Activated T-cell treated with anti-CD3 and anti-CD28 coated beads for 48 hours (primary cell): ENCODE measurements at places on chromosomes 11 and 22.

DNA sequence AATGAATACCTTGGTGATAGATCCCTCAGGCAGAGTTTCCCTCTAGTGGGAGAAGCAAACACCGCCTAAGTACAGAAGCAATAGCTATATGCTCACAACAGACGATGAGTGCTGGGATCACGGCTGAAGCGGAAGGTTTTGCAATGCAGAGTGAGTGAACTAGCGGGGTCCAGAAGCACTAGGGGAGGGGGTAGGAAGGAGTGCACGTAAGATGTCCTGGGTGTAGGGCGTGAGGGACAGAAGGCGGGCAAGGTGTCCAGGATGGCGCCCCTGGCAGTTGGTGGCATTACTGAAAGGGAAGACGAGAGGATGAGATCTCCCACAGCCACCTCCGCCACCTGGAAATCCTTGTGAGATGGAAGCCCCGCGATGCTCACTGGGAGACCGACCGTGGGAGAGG lies 81.0 kb downstream of the ETS1 start:
- no peak for DNase-seq

GRCh38 chr22:49954991-49955580 lies 5.5 kb upstream of the PIM3 start:
- DNase-seq: no peak

- DNase-seq: no peak
Observed at GRCh38 chr11:87306262-87306851, 268.6 kb downstream of the TMEM135 start.

DNA sequence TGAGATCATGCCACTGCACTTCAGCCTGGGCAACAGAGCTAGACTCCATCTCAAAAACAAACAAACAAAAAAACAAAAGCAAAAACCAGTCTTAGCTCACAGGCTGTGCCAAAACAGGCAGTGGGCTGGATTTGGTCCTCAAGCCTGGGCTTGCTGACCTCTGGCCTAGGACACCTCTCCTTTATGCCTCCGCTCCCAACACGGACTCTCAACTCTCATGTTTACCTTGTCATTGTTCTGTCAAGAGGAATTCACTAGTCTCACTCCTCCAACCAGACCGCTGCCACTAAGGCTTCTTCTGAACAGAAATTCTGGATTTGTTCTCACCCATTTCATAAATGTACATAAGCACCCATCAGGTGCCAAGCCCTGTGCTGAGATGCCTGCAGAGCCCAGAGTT lies 42.6 kb downstream of the FAM83F start:
- no peak for DNase-seq

- no peak for DNase-seq
Observed at GRCh38 chr22:46902436-46902835, 140.0 kb downstream of the TBC1D22A start.

- no peak for DNase-seq
Observed at GRCh38 chr22:48779211-48779643, 1048.4 kb downstream of the BRD1 start.

DNA sequence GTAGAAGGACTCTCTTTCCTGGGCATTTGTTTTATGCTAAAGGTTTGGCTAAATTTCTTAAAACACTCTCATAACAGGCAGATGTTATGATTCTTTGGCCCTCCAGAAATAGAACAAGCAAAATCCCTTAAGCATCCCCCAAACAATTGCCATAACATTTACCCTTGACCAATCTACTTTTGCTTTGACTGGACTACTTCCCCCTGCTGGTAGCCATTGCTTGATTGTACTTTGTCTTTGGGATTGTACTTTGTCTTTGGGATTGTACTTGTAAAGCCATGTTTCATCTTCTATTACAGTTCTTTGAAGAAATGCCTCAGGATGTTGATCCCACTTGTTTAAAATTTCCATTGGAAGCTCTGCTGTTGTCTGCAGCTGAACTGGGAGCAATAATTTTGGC lies 53.3 kb upstream of the GLYAT start:
- no peak for DNase-seq

DNA sequence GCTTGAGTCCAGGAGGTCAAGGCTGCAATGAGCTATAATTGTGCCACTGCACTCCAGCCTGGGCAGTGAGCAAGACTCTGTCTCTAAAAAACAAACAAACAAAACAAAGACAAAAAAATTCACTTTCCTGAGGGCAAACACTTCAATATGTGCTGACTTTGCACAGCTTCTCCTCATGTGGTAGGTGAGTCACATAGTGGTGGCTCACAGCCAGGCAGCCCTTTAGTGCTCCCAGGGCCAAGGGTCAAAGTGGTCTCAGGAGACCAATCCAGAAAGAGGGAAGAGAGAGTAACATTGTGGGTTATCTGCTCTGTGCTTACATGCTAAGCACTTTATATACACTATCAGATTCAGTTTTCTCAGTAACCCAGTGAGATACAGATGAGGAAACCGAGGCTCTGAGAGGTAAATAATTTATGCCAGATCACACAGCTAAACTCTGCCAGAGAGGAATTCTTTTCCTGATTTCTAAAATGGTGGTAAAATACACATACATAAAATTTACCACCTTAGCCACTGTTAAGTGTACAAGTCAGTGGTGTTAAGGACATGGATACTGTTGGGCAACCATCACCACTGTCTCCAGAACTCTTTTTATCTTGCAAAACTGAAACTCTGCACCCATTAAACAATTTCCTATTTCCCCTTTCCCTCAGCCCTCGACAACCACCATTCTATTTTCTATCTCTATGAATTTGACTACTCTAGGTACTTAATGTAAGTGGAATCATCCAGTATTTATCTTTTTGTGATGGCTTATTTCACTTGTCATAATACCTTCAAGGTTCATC lies 231.7 kb upstream of the NARS2 start:
- DNase-seq: no peak

DNA sequence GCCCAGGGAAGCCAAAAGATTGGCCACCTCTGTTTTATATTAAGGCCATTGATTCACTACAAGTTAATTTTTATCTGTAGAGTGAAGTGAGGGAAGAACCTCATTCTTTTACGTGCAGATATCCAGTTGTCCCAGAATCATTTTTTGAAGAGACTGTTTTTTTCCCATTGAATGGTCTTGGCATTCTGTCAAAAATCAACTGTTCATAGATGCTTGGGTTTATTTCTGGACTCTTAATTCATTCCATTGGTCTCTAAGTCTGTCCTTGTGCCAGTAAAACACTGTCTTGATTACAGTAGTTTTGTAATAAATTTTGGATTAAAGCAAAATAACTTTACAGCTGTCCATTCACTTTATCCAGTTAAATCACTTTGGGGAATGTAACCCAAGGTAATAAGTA lies 26.8 kb downstream of the WBP2NL start:
- DNase-seq: no peak

DNA sequence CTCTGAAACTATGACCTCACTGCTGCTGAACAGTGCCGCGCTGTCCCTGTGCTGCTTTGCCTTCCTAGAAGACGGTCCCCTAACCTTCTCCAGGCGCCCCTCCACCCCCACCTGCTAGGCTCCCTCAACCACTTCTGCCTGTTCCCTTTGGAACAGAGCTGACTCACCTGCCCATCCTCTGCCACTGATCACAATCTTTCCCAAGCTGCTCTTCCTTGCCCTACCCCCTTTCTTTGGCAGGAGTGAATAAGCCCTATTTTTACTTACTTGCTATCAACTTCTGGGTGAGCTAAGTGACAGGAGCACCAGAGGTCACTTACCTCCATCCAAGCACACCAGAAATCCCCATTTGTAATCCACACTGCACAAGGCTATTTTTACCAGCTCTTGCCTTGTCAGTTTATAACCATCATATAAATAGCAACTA lies 116.0 kb upstream of the BID start:
- no peak for DNase-seq

- no peak for DNase-seq
Observed at GRCh38 chr22:28798810-28799605, 1.4 kb downstream of the XBP1 start.

DNA sequence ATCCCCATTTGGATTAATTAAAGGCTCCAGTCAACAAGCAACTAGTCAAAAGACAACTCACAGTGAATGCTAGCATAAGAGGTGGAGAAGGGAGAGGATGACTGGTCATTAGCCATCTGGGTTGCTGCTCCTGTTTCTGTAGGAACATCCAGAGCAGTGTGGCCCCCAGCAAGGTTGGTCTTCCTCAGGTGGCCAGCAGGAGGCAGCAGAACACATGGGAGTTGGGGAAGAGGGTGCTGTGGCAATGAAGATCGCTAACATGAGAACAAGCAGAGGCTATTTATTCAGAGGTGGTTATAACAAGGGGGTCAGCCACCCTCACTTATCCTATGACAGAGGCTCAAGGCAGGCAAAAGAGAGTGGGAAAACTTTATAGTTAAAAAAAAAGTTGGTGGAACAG lies 21.3 kb downstream of the IZUMO1R start:
- peak; percentile 35 for DNase-seq

- no peak for DNase-seq
Observed at GRCh38 chr11:7692426-7692825, 13.9 kb downstream of the OVCH2 start.

DNA sequence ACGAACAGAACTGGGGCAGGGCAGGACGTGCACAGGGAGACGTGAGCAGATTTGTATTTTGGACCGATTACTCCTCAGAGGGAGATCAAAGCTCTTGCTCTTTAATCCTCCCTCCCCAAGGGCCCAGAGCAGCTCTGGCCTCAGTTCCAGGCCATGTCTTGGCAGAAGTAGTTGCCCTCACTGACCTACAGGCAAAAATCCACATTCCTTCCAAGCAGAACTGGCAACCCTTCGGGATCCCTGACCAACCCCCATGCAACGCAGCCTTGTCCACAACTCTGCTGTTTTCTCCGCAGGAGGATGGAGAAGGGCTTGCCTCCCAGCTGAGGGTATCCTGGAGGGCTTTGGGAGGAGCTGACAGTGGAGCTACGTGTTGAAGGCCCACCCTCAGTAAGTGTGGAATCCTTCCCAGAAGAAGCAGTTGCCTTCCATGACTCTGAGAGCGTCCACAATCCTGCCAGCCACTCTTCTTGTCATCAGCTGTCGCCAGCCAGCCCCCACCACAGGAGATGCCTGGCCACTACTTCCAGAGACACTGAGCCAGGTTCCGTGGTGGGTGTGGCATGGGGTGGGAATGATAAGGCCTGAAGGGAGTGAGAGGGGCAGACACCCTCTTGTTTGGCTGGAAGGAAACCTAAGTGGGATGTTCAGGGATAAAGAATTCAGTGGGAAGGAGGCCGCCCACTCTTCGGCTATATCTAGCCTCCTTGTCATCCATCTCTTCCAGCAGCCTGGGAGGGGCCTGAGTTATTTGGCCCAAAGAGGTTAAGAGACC lies 68.1 kb downstream of the PDE2A start:
- DNase-seq: no peak

- no peak for DNase-seq
Observed at GRCh38 chr11:126700768-126701519, 299.6 kb downstream of the KIRREL3 start.

- no peak for DNase-seq
Observed at GRCh38 chr11:29334776-29335130, 682.1 kb downstream of the KCNA4 start.

DNA sequence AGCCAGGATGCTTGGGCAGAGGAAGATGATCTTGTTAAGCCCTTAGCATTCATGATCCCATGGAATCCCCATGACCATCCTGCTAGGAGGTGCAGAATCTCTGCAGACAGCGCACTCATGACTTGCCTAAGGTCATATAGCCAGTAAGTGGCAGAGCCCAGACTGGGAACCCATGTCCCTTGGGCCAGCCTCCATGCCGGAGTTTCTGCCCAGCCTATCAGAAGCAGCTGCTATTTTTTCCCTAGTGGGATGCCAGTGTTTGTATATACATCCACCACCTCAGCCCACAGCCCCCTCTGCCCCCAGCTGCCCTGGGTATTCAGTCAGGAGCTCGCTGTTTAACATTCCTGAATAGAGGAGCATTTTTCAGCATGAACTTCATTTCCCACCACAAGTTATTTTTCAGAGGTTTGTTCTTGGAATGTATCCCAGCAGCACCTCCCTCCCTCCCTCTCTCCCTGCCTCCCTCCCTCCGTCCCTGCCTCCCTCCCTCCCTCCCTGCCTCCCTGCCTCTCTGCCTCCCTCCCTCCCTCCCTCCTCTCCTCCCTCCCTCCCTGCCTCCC lies 34.4 kb upstream of the SUSD2 start:
- DNase-seq: no peak

GRCh38 chr11:6307876-6308275 lies 12.4 kb downstream of the CAVIN3 start:
- no peak for DNase-seq

DNA sequence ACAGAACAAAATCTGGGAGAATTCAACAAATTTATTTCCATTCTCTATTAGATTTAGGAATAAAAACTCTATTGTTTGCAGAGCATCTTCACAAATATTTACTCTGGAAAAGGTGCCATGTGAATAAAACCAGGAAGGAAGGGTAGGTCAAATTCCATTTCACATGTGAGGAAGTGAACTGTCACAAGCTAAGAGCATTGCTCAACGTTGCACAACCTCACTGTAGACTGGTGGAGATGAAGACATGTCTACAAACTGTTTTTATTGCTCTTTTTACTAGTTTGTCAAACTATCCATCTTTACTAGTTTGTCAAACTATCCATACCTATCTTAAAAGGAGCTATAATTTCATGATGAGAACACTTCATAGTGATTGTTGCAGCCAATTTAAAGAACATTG lies 236.4 kb downstream of the CNTN5 start:
- no peak for DNase-seq

DNA sequence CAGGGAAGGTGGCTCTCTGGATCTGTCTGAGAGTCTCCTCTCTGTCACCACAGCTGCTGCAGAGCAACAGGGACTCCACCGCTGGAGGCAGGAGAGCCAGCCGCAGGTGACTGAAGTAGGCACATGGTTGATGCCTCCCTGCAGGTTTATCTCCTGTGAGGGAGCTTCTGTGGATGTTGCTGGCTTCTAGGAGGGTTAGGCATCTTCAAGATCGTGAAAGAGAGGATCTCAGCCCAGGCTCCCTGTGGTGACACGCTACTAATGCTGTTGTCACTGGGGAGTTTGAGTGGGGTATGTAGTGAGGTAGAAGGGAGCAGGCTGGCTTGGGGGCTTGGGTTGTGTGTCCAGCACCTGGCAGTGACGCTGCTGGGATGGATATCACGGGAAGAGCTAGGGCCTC lies 34.1 kb downstream of the DAGLA start:
- no peak for DNase-seq

GRCh38 chr11:73240190-73240781 lies 22.2 kb downstream of the P2RY2 start:
- no peak for DNase-seq

DNA sequence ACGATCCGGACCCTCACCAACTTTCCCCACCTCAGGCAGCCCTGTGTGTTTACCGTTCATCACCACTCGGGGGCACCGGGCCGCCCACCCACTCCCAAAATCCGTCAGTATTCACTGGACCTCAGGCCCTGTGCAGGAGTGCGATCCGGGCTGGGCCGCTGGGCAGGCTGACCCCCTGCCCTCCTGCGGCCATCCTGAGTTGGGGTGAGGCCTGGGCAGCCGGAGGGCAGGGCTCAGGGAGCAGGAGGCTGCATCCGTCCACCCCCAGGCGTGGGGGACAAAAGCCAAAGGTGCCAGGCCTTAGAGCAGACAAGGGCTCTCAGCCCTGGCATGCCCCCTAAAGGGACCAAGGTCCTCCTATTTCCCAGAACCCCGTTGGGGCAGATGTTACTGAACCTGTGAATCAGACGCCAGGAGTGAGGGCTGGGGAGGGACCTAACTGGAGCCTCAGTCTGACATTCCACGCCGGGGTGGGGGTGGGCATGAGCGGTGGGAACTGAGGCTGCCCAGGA lies 16.8 kb upstream of the TMEM191C start:
- DNase-seq: no peak
